ENCODE measurements at places on chromosomes 6 and 20. TPM values are rescaled to one million over a fixed set of nuclear protein-coding genes. Genes with fewer than 3 reads are reported as not detected.

DNA sequence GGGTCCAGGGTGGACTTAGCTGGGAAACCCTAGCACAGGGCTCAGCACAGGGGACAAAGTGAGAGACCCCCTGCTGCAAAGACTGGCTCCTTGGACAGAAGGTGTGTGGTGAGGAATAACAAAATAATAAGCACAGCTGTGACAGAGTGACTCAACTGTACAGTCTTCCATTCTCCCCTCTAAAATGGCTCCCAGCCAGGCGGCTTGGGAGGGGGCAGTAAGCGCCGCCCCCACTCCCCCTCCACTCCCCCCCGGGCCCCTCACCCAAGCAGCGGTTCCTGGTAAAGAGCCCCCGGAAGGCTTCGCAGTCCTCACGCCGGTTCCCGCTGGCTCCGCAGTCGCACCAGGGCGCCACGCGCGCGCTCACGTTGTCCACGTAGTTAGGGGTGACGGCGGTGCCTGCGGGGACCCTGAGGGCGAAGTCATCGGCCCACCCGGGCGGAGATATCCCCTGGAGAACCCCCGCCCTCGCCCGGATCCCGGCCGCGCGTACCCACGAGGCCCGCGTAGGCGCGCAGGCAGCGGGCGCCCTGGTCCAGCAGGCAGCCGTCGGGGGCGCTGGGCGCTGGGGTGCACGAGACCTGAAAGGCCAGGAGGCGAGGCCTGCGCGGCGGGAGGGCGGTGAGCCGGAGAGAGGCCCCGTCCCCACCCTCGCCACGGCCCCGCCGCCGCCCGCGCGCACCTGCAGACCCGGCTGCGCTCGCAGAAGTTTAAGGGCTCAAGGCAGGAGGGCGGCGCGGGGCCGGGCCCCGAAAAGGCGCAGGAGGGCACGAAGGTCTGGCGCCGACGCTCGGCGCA is 2.7 kb downstream of the GFRA4 start:
- DNase-seq: no peak

DNA sequence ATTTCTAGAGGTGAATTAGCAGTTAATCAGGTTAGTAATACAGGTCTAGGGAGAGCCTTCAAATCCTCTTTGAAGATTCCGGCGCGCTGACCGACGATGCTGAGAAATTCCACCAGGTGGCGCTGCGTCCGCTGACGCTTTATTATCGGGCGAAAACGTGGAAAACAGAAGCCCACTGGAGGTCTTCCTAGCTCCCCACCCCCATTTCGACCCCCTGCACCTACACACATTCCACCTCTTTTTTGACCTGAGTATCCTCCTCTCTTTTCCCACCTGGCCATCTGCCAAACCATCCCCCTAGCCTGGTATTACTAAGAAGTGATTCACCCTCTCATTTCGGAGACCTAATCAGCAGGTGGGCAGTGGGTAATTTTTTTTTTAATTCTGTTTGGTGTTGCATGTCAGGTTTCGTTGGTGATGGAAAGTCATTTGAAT is 65.4 kb upstream of the RIN2 start:
- DNase-seq: no peak

GRCh38 chr6:18585032-18585573 is 198.0 kb downstream of the RNF144B start:
- peak; percentile 63 for DNase-seq

- DNase-seq: peak; percentile 82
Observed at GRCh38 chr6:113103634-113104361, 753.3 kb upstream of the MARCKS start.

Gene DEFB124
- total RNA-seq: not detected

DNA sequence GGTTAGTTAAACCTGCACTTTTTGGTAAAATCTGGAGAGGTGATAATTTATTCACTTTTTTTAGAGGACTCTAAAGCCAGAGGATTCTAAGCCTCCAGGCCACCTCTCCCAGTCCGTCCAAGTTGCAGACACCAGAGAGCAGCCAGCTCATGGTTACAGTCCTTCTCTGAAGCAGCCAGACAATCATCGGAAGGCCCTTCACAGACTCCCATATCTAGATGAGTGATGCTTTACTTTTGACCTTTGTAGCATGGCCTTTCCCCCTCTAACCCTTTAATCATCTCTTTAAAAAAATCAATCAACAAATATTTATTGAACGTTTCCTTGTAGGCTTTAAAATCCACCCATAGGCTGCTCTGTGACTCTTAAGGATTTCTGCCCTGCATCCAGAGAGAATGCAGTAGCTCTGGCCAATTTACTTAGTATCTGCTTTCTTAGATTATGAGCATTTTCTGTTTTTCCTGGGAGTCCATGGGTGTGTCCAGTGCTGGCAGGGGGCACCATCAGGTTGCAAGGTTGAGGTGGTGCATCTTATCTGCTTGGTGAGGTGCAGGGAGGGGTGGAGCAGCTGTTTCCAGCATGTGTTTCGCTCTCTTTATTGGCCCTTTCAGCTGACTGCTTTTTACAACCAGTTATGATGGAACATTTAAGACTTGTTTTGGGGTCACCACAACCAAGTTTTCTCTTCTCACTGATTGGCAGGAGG is 58.6 kb downstream of the JARID2 start:
- DNase-seq: no peak

- no peak for DNase-seq
Observed at GRCh38 chr6:38836585-38836984, 121.5 kb downstream of the DNAH8 start.

- DNase-seq: no peak
Observed at GRCh38 chr6:17485946-17486345, 92.6 kb downstream of the CAP2 start.

DNA sequence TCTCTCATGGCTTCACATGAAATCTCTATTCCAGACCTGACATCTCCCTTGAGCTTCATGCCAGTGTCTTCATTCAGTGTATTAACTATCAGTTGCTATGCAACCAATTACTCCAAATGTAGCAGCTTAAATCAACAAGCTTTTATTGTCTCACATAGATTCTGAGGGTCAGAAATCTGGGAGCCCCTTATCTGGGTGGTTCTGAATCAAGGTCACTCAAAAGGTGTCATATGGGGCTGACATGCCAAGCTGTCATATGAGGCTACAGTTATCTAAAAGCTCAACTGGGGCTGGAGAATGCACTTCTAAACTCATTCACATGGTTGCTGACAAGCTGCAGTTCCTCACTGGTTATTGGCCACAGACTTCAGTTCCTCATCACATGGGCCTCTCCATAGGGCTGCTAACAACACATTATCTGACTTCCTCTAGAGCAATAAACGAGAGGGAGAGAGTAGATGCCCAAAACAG is 7.3 kb upstream of the CGA start:
- no peak for DNase-seq

GRCh38 chr6:19413323-19413722 is 423.8 kb upstream of the ID4 start:
- peak; percentile 46 for DNase-seq

Gene VIP
- not detected for total RNA-seq

DNA sequence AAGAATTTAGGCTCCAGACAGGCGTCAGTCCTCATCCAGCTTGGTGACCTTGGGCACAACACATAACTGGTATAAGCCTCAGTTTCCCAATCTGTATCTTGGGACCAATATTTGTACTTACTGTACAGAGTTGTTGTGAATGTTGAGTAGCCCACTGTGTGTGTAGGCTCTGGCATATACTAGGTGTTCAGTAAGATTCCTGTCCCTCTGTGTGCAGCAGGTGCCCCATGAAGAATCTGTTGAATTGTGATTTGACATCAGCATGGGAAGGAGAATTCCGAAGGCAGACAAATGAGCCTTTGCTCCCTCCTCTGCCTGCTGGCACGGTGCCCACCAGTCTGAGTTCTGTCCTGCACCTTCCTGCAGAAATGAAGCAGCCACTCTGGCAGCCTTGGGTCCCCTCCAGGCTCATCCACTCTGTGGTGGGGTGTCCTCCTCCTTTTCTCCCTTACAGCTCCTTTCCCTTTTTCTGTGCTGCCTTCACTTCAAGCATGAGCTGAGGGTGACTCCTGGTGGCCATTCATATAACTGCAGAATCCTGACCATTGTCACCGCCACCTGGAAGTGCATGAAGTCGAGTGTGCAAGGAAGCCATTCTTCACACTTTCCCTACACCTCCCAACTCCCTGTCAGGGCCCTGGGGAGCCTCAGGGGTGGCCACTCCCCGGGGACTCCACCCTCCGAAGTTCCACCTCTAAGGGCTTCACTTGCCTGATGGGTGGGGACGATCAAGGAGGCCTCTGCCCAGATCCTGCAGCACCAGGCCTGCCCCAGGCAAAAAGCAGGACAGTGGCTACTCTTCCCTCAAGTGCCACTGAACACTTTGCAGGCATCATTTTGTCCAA is 48.2 kb downstream of the MRPL14 start:
- peak; percentile 57 for DNase-seq

GRCh38 chr6:73569121-73569520 is 48.3 kb upstream of the EEF1A1 start:
- DNase-seq: no peak

- DNase-seq: no peak
Observed at GRCh38 chr20:57856658-57857057, 146.8 kb upstream of the PMEPA1 start.

Gene SOX18
- not detected for total RNA-seq

GRCh38 chr6:163422550-163422949 is 8.0 kb downstream of the QKI start:
- DNase-seq: no peak

Gene OTOR
- total RNA-seq: not detected

- DNase-seq: no peak
Observed at GRCh38 chr6:10725716-10726115, 2.8 kb downstream of the TMEM14C start.

- DNase-seq: no peak
Observed at GRCh38 chr20:23856226-23856625, 23.3 kb downstream of the CST5 start.

DNA sequence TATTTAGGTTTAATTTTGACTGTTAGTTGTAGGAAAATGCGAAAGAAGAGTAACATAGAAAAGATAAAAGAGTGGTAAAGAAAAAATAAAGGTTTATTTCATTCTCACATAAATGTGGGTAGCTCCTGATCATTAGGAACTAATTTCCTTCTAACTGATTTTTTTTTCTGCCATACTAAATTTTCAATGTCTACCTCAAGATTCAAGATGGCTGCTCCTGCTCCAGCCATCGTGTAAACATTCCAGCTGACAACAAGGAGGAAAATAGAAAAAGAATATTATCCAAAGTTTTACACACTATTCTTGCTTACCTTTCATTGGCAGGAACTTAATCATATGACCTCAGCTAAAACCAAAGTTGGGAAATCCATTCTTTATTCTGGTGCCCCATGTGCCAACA is 488.2 kb downstream of the LMBRD1 start:
- no peak for DNase-seq

DNA sequence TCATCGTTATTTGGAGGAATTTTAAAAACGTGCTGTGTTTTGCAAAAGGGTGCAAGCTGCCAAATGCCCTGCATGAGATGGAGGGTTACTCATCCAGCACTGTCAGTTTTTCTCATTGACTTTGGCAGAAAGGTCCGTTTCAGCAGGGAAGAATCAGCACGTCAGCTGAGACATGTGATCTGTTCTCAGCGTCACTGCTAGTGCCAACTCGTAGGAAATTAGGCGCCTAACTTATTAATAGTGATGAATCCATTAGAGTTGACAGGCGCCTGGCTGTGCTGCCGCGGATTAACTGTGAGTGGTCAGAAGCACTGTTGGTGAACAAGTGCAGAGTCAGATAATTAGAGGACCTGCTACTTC is 175.5 kb upstream of the FOXQ1 start:
- peak; percentile 72 for DNase-seq

GRCh38 chr6:32947552-32948465 is 5.1 kb downstream of the HLA-DMA start:
- peak; percentile 44 for DNase-seq

Gene ZDHHC14
- 5.5 TPM for total RNA-seq

GRCh38 chr6:131073577-131073976 is 10.5 kb upstream of the EPB41L2 start:
- no peak for DNase-seq

Gene TP53INP2
- total RNA-seq: 19.1 TPM

GRCh38 chr20:10129749-10130148 is 88.9 kb upstream of the SNAP25 start:
- no peak for DNase-seq

GRCh38 chr6:165661664-165662025 is 1.4 kb downstream of the PDE10A start:
- no peak for DNase-seq

Gene CLPSL2
- total RNA-seq: not detected

GRCh38 chr6:127966616-127967015 is 65.8 kb upstream of the THEMIS start:
- DNase-seq: peak; percentile 56

Gene BPI
- total RNA-seq: not detected

Gene WDR27
- total RNA-seq: 11.5 TPM

Gene TPD52L1
- total RNA-seq: 25.4 TPM

Gene HLA-DRB5
- not detected for total RNA-seq

Measured in HFFc6 (cell line).